ENCODE measurements at places on chromosomes 4 and X. TPM values are rescaled to one million over a fixed set of nuclear protein-coding genes. Genes with fewer than 3 reads are reported as not detected.

GRCh38 chr4:71595576-71596108, 188.2 kb downstream of the GC start:
- DNase-seq: no peak

DNA sequence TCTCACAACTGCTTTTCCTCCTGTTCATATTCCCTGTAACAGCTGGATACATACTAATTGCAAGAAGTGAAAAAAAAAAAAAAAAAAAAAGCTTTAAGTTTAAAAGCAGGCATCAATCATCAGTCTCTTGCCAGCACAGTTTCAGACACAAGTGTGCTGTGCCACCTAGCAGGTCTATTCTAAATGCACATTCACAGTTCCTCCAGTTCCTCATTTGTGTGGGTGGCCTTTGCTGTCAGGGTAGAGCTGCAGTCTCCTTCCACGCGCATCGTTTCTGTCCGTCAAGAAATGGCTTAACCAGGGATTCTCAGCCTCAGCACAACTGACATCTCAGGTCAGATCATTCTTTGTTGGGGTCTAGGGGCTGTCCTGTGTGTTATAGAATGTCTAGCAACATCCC, 61.6 kb downstream of the SCML1 start:
- DNase-seq: no peak

- no peak for DNase-seq
These were observed 25.9 kb upstream of the CPLX1 start for GRCh38 chr4:851701-852430.

DNA sequence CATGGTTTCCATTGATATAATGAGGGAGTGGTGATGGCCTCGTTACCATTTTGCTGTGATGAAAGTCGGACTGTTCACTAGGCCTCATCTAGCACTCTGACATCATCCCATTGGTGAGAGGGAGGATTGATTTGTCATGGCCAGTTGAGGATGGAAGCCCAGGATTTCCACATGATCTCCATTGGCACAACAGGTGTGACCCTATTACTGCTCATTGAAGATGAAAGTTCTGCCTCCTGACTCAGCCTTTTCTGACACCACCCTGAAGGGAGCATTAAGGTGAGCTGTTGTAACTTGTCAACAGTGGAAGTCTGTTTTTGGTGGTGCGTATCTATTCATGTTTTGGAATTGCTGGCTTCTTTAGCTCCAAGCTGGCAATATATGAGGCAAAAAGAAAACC, 144.2 kb downstream of the PABPC4L start:
- no peak for DNase-seq

DNA sequence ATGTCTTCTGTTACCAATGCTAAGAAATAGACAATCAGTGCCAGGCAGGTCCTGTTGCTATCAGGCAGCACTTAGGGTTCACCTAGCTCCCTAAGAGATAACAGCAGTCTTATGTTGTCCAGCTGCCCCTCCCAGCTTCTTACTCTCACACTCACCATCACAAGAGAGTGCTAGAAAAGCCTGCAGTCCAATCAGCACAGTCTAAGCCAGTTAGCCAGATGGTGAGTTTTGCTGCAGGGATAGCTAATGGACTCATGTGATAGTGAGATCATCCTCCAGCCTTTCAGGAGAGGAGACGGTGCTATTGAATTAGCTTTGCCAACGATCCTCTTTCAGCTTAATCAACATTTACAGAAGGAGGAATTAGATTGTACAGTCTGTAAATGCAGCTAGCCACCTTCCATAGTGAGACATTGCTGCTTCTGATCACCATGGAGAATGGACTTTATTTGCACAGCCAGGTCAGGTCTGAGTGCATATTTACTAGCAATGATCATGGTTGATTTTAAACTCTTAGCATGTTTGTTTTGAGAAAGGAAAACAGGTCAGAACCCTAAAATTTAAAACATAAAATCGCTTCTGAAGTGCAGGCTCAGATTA, 438.3 kb downstream of the CENPC start:
- DNase-seq: no peak

DNA sequence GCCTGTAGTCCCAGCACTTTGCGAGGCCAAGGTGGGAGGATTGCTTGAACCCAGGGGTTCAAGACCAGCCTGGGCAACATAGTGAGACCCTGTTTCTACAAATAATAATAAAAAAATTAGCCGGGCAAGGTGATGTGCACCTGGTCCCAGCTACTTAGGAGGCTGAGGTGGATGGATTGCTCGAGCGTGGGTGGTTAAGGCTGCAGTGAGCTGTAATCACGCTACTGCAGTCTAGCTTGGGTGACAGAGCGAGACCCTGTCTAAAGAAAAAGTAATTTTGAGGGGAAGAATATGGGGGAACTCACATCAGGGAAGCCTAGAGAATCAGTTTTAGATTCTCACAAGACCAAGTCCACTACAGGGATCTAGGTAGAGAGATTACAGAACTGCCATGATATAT, 28.9 kb upstream of the LCORL start:
- no peak for DNase-seq

The CFI gene
- polyA plus RNA-seq: not detected

The ANKRD50 gene
- 0.29 TPM for polyA plus RNA-seq

The ABCG2 gene
- polyA plus RNA-seq: 0.01 TPM

The RTL3 gene
- not detected for polyA plus RNA-seq
